AG20443 (cell line): ENCODE measurements at places on chromosomes 3 and 15.

DNA sequence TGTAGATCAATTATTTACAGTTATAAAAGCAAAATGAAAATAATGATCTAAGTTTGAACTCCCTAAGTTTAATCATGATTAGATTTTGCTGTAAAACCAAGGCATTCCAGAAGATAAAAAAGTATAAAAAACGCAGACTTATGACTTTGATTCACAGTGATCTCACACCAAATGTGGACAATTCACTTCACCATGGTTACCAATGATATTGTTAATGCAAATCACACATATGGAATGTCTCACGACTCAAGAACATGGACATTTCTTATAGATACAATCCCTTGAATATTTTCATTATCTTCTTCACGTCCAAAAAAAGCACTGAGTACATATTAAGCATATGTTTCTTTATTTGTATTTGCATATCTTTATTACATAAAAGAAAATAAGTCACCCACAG is 1054.2 kb downstream of the NAALADL2 start:
- DNase-seq: no peak

- no peak for DNase-seq
Measured at GRCh38 chr3:31911124-31911523, 69.9 kb downstream of the OSBPL10 start.

DNA sequence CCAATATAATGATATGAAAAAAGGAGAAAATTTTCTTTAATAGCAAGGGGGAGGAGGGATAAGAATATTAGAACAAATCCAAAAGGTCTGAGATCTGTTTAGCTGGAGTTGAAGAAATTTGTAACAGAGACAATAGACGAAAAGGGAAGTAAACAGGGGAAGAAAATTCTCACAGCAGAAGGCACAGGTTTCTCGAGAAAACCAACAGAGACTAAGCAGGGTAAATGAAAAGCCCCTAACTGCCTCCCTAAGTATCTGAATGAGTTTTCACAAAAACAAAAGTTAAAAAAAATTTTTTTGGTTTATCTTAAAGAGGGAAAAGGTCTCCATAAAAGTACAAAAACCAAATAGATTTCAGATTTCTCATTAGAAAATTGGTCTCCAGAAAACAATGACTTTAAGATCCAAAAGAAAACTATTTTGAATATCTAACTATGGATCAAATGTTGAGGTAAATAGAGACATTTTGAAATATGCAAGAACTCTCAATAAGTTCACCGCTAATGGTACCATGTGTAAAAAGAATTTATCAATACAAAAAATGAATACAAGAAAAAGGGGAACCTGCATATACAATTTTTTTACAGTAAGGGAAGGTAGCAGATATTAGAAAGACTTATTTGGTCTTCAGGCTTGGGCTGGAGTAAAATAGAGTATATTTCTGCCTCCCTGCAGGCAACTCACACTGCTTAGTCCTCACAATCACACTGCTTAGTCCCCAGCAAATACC is 23.9 kb upstream of the NEK10 start:
- no peak for DNase-seq

DNA sequence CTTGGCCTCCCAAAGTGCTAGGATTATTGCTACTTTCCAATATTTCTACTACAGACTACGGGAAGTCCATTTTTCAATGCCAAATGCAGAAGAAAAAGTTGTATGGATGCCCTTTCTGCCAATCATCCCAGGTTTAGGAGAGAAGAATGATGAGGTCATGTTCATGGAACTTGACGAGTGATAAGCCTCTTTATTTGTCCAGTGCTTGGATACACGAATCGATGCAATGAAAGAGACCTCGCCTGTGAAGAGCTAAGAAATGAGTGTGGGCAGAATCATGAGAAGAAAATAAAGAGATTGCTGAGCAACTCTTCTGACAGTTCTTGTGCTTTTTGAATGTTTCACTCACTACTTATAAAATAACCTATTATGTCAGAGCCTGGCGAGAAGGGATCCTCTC is 996 bp upstream of the SLC28A1 start:
- DNase-seq: no peak
